ENCODE measurements at places on chromosomes 12 and 14.
A peak's percentile ranks its signal among the peaks of the same experiment; 100 is the strongest.

DNA sequence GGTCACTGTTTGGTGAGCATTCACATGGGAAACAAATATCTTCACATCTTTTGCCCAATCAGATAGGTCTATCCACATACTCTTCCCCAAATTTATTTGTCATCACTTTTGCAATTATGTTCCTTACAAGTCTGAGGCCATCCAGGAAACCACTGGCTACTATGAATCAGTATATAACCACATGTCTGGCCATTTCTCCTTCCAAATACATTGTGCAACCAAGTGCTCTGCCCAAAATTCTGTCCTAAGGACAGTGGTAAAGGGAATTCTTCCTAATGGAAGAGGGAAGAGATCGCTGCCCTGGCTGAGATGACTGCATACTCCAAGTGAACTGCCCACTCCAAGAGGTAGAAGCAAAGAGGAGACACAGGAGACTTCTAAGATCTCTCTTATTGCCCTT lies 148.9 kb upstream of the MAX start:
- DNase-seq: no peak

GRCh38 chr14:50331596-50331995 lies 19.5 kb downstream of the DMAC2L start:
- DNase-seq: no peak

DNA sequence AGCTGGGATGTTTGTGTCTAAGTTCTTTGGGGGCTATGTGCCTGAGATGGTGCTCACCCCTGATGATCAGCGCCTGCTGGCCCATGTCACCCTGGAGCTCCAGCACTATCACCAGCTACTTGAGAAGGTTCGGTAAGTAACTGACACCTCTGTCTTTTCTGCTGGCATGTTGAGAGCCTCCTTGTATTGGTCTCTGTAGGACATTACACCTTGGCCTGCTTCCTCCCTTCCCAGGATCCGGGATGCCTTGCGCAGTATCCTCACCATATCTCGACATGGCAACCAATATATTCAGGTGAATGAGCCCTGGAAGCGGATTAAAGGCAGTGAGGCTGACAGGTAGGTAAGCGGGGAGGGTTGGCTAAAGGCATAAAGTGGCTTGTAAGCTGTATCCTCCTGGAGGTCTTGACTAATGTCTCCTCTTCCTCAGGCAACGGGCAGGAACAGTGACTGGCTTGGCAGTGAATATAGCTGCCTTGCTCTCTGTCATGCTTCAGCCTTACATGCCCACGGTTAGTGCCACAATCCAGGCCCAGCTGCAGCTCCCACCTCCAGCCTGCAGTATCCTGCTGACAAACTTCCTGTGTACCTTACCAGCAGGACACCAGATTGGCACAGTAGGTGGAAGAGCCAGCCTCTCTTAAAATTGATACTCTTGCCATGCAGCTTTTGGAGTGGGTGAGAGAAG lies 5.5 kb downstream of the DDIT3 start:
- no peak for DNase-seq

GRCh38 chr12:122080149-122081082 lies 1.9 kb downstream of the MLXIP start:
- DNase-seq: peak; percentile 82

GRCh38 chr14:101849640-101850039 lies 88.1 kb downstream of the PPP2R5C start:
- DNase-seq: no peak

GRCh38 chr12:54415221-54415929 lies 3.7 kb downstream of the ITGA5 start:
- no peak for DNase-seq

DNA sequence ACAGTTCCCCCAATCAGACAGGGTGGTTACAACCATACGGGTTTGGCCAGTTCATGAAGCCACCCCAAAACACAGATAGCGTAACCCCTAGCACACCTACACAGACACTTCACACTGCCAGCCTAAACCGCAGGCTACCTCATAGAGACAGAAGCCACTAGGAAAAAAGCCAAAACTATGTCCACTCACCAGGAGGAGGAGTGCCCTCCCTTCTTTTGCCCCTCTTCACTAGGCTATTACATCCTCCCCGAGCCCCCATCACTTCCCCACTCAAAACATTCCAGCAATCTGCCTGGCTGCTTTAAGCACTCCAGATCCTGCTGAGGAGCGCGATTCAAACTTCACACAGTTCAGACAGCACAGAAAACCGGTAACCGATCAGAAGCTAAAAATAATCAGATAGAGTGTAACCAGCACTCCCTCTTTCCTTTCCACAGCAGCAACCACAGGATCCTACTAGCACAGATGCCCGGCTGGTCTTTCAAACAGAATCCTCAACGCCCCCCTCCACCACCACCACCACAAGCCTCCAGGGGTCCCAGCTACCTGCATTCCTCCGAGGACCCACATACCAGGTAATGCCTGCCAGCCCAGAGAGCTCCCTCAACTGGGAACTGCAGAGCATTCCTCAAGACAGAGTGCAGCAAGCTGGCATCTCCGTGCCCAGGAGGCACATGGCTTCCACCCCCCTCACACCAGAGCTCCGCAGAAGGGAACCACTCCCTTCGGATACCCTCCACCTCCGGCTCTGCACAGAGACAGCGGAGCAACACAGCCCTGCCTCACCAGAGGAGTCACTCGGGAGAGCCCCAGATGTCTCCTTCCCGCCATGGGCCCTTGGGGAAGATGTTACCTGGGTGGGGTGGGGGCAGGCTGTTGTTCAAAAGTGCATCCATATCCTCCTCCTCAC lies 1.5 kb downstream of the CHD4 start:
- peak; percentile 36 for DNase-seq

GRCh38 chr12:71662849-71663560 lies 643 bp downstream of the ZFC3H1 start:
- peak; percentile 54 for DNase-seq

DNA sequence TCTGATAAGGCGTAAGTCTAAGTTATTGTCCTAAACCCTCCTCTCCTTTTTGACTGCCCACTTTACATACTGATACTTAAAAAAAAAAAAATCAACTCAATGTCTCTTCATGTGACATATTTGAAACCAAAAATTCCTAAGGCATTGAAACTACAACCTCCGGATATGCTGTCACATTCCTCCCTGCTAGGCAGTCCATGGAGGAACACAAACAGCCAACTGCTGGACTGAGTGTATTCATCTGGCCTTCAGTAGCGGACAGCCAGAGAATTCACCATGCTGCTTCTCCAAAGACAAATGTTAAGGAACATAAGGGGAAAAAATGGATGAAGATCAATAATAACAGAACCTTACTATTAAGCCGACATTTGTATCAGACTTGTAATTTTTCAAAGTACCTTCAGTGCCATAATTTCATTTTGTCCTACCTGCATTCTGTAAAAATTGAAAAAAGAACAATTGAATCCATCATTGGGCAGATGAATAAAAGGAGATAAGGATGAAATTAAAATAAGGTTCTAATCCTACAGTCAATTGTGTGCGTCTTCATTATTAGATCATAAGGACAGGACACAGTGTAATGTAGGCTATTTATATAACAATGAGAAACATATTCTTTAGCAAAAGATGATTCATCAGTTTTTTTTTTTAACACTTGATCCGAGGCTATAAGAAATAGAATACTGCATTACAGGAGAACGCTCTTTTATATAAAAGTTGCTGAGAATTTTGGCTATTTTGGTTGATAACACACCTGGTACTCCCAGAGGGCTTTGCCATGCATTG lies 12.2 kb downstream of the RERG start:
- no peak for DNase-seq

- peak; percentile 56 for DNase-seq
Observed at GRCh38 chr12:85016413-85016812, 19.7 kb downstream of the TSPAN19 start.

- peak; percentile 88 for DNase-seq
Observed at GRCh38 chr14:71235875-71236274, 328.6 kb downstream of the PCNX1 start.

- DNase-seq: no peak
Observed at GRCh38 chr14:65813760-65814384, 401.3 kb downstream of the FUT8 start.

DNA sequence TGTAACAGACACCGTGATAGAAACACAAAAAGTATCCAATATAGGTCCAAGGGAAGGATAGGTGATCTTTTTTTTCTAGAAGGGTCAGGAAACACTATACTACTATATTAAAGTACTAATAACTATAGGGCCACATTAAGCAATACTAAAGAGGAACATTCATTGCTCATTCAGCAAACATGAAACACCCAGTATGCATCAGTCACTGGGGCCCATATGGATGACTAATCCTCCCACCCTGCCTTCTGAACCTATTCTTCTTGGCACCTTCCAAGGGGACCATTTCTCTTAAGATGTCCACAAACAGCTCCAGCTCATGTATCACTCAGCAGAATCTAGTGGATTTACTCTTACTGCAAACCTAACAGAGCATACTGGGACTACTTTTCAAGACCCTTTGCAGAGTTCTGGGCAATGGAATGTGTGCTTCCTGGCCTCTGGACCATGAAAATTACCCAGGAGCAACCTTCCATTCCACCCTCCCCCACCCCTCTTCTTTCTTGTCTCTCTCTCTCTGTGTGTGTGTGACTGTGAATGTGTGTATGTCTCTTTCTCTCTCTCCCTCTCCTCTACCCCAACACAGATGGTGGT lies 187.9 kb downstream of the EPS8 start:
- DNase-seq: no peak

GRCh38 chr12:114167431-114167830 lies 201.3 kb upstream of the RBM19 start:
- DNase-seq: no peak

GRCh38 chr12:16385782-16386646 lies 38.6 kb downstream of the MGST1 start:
- peak; percentile 86 for DNase-seq

DNA sequence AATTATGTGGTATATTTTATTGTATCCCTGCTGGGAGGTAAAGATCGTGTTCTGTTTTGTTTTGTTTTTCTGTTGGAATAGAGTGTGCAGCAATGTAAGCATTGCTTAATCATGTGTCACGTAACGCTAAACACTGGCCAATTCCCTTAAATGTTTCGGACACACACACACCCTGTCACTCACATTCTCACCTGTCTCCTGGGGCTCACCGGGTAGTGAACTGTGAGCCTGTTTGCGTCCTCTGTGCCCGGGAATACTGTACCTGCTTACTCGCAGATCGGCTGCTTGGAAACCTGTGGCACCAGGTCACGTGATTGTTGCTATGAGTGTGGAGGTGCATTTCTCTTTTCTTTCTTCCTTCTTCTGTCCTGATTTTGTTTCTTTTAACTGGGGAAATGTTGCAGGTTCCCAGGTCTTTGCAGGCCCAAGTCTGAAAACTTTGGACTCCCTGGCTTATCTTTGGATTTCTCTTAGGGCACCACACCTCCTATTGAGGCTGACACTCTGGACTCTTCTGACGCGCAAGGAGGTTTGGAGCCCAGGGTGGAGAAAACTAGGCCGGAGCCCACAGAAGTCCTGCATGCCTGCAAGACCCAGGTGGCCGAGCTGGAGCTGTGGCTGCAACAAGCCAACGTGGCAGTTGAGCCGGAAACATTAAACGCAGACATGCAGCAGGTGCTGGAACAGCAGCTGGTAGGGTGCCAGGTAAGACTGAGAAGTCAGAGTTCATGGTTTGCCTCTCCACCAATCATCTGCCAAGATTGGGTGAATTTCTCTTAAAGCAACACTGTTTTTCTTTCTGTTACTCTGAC lies 181.1 kb downstream of the ESR2 start:
- no peak for DNase-seq

- DNase-seq: peak; percentile 32
Observed at GRCh38 chr12:111330800-111331752, 37.8 kb downstream of the PHETA1 start.

DNA sequence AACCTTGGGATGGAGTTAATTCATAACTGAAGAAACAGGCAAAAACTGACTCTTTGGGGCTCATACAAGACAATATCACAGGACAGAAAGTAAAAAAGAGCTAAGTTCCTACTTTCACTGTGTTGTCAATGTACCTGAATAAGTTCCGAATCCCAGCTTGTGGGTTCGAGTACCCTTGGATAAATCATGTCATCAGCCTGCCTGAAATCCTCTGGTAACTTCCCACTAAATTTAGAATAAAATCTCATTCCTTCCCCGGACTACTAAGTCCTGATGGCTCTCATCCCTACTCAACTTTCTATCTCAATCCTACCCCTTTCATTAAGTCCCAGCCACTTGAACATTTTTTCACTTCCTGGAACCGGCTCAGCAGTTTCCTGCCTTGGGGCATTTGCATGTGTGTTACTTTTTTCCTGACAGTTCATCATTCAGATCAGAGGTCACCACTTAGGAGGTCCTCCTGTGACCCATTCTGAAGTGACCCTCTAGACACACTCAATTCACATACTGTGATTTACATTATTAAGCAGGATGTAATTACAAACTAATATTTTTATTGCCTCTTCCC lies 12.7 kb downstream of the ERP29 start:
- DNase-seq: no peak

- no peak for DNase-seq
Observed at GRCh38 chr12:24922090-24922489, 26.8 kb downstream of the BCAT1 start.

DNA sequence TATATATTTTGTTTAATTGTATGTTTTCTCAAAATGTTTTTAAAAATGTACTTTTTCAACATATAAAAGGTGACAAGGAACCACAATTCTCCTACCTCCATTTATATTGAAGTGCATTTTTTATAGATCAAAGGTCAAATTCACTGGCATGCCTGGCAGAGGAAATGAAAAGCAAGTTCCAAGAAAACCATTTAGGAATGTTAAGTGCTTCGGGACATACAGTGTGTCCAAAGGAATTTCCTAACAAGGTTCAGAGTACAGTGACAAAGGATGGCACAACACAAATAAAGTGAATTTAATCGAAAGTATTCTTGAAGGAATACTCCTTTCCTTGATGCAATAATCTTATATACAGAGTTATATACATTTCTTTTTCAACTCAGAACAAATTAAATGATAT lies 242.3 kb downstream of the CCER1 start:
- DNase-seq: no peak

- no peak for DNase-seq
Observed at GRCh38 chr12:120247621-120248030, 17.9 kb downstream of the PXN start.

GRCh38 chr12:7869137-7869536 lies 3.6 kb downstream of the SLC2A14 start:
- no peak for DNase-seq

DNA sequence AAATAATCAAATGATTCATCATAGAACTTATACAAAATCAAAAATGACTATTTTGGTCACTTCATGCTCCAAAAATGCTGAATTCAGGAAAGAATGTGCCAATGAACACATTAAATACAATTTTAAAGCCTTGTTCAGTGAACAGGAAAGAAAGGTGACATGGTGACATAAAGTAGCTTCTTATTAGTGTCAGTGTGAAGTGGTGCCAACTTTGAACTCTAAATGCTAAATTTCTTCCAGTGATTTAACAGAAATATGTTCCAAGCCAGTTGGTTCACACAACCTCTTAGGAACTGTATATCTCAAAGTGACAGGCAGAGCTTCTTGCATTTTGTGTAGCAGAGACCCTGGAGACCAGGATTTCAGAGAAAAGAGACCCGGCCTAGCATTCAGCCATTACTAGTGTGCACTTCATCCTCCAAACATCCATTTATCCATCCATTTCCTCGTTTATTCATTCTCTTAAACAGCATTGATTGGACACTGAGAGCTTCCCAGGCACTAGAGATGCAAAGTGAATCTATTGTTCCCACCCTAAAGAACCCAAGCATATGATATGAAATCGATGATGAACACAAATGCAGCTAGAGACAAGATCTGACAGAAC lies 95.2 kb downstream of the FAR2 start:
- DNase-seq: no peak

- no peak for DNase-seq
Observed at GRCh38 chr12:62882140-62882539, 52.8 kb downstream of the PPM1H start.

Measured in Ammon's horn (tissue), 1 donor.